T-helper 9 cell (primary cell): ENCODE measurements at places on chromosomes 7 and 10.
A peak's percentile ranks its signal among the peaks of the same experiment; 100 is the strongest.

- no peak for DNase-seq
Observed at GRCh38 chr7:130258494-130259078, 8.1 kb upstream of the CPA2 start.

DNA sequence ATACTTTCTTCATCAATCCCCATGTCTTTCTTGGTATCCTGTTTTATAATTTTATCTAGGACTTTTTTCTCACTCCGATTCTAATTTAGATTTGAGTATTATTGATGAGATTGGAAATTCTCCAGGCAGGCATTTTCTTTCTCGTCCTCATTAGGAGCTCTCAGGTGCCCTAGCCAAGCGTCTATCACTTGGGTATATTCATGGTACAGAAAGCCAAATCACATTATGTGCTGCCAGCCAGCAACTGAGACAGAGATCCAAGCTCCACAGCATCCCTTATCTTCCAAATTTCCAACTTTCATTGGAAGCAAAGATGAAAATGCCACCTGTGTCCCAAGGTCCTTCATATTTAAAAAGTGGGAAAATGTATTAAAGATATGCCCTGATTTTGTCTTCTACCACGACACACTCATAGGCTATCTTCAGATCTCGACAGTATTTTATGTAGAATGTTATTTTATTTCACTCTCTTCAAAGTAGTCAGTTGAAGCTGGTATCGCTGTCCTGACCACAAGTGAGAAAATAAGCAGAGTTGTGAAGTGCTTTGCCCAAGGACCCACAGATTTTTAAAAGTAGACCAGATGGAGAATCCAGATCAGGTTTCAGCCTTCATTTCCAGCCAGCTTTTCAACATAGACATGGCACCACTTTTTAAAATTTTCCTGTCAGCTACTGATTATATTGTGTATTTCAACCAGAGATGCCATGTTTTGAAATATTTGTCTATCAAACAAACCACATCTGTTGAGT lies 773.4 kb downstream of the CNTNAP2 start:
- no peak for DNase-seq

- DNase-seq = no peak
Observed at GRCh38 chr10:132650611-132651250, 113.1 kb downstream of the INPP5A start.

DNA sequence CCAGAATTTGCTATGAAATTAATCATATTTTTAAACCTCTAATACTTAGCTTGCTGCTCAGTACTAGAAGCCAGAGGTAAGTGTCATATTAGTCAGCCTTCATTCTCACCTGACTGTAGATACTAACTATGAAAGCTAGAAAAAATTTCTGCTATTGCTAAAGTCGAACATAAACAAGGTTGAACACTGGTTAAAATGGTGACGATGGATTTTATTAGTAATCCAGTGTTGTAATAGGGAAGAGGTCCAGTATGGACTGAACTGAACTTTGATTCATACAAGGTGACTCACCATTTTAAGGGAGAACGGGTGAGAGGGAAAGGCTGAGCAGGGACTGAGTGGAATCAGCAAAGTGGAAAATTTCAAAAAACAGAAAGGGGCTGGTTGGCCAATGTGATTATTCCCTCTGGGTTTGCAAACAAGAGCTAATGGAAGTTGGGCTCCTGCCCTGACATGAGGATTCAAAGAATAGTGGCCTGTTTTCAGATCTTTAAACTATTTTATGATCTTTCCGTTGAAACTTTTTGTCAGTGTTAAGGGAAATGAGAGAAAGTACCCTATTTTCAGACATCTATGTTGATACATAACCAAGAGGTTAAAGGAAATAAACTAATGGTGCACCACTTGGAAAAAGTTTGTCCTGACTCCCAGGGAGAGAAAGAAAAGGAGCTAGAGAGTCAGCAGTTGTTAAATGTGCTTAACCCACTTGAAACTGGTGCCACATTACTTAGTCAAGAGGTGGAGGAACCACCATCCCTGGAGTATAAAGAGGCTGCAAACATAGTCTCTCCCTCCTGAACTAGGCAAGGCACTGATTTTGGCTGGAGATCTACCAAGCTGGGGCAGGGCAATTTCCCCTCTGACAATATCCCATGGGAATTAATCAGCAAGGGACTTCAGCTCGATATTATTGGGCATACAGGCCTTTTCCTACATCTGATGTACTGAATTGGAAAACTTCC lies 15.3 kb upstream of the AKR1C1 start:
- DNase-seq = no peak

DNA sequence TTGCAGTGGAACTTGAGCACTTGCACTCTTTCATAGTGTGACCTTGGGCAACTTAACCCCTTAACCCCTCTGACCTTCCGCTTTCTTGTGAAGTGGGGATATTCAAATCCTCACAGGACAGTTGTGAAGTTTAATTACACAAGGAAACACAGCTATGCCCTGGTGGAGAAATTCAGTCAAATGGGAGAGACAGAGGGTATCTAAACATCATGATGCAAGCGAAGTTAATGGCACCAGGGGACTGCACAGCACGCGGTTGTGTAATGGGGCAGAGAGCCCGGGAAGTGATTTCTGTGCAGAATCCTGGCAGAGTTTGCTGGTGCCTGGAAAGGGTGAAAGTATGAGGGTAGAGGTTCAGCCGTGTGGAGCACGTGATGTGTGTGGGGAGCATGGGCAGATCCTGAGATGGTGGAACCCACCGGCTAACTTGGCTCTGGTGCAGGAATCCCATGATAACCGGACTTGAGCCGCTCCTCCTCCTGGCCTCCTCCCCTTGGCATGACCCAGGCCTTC lies 51.7 kb downstream of the SNX10 start:
- DNase-seq = no peak

DNA sequence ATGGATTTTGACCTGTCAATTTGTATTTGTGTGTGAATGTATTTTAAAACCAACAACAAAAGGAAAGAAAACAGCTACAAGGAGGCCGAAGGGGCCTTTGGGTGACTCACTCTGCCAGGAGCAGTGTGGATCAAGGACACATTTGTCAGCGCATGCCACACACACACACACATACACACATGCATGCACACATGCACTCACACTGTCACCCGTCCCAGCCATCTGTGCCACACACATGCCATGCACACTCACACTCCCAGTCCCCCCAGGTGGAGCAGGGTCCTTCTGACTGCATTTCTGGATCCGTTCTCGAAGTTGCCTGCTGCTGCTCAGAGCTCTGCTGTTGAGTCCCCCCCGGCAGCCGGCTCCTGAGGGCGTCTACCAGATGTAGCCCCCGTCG lies 26.0 kb downstream of the SPOCK2 start:
- no peak for DNase-seq

DNA sequence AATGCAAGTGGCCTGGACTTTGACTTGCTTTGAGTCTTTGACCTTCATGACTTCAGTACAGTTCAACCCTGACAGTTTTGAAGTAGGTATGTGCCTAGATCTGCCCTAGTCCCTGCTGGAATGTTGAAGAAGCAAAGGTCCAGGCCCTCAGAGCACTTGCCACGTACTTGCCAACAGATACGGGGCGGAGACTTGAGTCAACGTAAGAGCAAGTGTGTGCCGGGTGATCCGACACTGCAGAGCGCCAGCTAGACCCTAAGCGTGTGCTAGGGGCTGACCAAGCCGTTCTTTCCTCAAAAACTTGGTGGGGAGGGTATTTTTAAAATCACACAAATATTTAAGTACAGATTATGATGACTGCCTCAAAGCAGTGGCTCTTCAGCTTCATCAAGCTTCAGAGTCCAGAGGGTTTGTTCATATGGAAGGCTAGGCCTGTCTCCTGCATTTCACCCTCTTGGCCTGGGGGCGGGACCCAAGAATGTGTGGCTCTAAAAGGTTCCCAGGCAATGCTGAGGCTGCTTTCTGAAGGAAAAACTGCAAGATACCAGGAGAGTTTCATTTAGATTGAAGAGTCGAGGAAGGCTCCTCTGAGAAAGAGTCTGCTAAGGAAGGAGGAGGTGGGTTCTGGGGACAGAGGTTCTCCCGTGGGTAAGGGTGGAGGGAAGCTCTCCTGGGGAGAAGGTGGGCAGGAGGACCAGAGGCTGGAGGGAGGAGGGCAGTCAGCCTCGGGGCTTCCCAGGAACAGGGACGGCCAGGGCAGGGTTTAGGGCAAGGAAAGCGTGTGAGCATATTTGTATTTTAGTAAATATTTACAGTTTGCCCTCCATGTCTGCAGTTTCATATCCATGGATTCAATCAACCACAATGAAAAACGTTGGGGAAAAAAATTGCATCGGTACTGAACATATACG lies 160.3 kb downstream of the EGFR start:
- DNase-seq = no peak

DNA sequence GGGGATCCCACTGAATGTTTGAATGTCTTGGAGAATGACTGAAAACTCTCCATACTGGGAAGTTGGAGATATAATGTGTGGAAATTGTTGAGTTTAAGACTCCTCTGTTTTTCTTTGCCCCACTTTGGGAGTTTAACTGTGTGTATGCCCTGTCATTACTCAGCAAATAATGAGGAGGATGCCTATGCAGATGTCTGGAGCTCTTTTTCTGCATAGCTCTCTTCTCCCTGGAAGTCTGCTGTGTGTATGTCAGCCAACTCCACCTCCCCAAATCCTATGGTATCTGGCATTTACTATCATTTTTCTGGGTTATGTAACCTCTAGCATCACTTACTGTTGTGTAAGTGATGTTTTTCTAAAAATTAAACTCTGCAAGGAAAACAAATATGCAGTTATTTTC lies 122.2 kb downstream of the ANKRD7 start:
- DNase-seq = no peak

GRCh38 chr7:5296611-5297226 lies 14.0 kb downstream of the SLC29A4 start:
- DNase-seq = peak; percentile 76

DNA sequence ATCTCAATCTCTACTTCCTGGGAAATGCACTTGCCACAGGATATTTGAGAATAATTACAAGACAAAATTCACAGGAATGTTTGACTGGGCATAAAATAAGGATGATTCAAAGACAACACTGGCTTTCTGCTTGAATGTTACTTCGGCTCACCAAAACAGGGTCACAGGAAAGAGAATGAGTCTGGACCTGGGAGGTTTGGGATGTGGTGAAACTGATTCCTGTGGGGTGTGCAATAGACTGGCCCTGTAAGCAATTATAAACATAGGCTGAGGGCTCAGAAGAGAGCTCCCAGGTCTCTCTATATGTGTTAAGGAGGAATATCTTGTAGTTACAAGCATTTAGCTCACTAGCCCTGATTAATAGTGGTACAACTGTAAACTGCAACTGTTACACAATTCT lies 613.9 kb upstream of the CELF2 start:
- DNase-seq = no peak

DNA sequence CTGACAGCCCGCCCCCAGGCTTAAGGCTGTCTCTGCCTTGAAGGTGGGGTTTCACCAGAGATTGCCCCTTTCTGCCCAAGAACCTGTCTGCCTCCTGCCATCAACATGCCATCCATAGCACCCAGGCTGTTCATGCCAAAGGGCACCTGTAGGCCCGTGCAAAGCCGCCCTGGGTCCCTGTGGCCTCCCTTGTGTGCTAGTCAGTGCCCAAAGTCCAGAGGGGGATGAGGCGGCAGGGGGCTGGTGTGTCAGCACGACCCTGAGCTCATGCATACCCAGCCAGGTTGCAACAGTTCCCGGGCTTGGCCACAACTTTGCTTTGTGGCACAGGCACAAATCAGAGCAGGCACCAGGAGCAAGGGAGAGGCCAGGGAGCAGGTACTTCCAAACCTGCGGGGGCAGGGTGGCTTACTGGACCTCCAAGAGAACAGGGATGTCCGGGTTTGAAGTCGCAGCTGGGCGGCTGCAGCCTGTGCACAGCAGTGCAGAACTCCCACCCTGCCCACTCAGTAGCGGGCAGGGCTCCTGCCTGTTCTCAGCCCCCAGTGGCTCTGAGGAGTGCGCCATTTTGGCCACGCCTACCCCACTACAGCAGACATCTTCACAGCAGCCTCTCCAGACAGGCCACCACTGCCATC lies 671.1 kb upstream of the GRM3 start:
- no peak for DNase-seq

GRCh38 chr7:132001146-132001545 lies 444.7 kb upstream of the PODXL start:
- no peak for DNase-seq

GRCh38 chr10:61616611-61617010 lies 46.1 kb upstream of the CABCOCO1 start:
- DNase-seq = no peak

GRCh38 chr7:77759294-77759889 lies 38.8 kb downstream of the TMEM60 start:
- peak; percentile 59 for DNase-seq

- no peak for DNase-seq
Observed at GRCh38 chr10:31404640-31405039, 85.6 kb downstream of the ZEB1 start.

DNA sequence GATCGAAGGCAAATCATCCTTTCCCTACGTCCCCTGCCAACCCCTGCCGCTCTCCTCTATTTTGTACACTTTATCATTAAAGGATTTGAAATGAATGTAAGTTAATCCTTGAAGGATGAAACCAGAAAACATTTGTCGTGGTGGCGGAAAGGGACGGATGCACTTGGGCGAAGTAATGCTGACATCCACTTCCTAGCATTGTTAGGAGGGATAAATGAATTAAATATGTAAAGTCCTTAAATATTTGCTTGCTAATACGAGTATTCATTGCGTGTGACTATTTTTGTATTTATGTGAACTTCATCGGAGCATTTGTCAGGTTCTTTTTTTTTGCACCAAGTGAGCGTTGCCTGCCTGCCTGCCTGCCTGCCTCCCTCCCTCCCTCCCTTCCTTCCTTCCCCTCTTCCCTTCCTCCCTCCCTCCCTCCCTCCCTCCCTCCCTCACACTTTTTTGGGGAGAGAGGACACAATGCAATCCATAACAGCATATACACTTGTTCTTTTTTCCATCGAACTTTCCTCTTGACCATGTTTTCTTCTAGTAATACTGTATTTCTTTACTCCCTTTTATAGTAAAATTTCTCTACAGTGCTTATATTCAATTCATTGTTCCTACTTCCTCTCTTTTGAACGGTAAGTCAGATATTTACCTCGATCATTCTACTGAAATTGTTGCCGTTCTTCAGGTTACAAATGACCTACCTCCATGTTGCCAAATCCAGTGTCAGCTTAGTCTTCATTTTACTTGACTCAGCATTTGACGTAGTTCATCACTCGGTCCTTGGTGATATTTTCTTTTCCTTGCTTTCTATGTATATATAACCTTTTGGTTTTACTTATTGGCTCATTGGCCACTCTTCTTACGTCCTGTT lies 831 bp downstream of the CCDC7 start:
- no peak for DNase-seq
